IMR-90 (cell line): ENCODE measurements at places on chromosomes 1 and 21. TPM values are rescaled to one million over a fixed set of nuclear protein-coding genes. Genes with fewer than 3 reads are reported as not detected.

The DLGAP3 gene
- total RNA-seq = not detected in 2 replicates

- no peaks in the 10 kb centered on the region for H3K36me3 ChIP-seq
- no peak overlapping the region for H3K27ac ChIP-seq
- peaks cover 8% of the 10 kb centered on the region for H3K27me3 ChIP-seq
- H3K4me1 ChIP-seq = peaks cover 6% of the 10 kb centered on the region
- H3K4me3 ChIP-seq = no peak overlapping the region
- no peak for DNase-seq
Measured at GRCh38 chr1:21496886-21497285, 12.3 kb upstream of the ALPL start.

GRCh38 chr1:172211221-172211620 lies 209.3 kb upstream of the C1orf105 start:
- DNase-seq = no peak
- no peaks in the 10 kb centered on the region for H3K27me3 ChIP-seq
- H3K36me3 ChIP-seq = no peaks in the 10 kb centered on the region
- H3K4me1 ChIP-seq = no peaks in the 10 kb centered on the region

The LCE1E gene
- not detected in 2 replicates for total RNA-seq

The PPIAL4G gene
- not detected in 2 replicates for total RNA-seq

DNA sequence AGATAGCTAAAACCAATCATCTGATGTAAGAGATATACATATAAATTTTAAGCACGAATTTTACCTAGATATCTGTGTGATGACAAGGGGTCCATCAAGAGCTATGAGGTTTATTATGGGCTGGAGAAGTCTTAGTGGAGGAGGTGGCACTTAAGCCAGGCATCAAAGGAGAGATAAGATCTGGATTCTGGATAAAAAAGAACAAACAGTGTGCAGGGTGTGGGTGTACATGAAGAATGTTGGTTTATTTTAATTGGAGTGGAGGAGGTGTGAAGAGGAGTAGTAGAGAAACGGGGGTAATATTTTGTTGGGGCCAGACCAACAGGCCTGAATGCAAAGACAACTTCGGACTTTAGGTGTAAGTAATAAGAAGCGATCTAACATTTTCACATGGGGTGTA lies 80.6 kb downstream of the TM2D1 start:
- no peaks in the 10 kb centered on the region for H3K36me3 ChIP-seq
- H3K4me1 ChIP-seq = no peaks in the 10 kb centered on the region
- no peak for DNase-seq
- H3K27ac ChIP-seq = no peak overlapping the region
